ENCODE measurements at places on chromosomes 16 and 17.

- DNase-seq: no peak
These were observed 9.7 kb downstream of the TMC6 start for GRCh38 chr17:78118801-78119241.

- no peak for DNase-seq
These were observed 319.0 kb upstream of the IRX3 start for GRCh38 chr16:54605536-54606066.

GRCh38 chr17:15453246-15453645, 14.2 kb downstream of the CDRT4 start:
- DNase-seq: no peak

DNA sequence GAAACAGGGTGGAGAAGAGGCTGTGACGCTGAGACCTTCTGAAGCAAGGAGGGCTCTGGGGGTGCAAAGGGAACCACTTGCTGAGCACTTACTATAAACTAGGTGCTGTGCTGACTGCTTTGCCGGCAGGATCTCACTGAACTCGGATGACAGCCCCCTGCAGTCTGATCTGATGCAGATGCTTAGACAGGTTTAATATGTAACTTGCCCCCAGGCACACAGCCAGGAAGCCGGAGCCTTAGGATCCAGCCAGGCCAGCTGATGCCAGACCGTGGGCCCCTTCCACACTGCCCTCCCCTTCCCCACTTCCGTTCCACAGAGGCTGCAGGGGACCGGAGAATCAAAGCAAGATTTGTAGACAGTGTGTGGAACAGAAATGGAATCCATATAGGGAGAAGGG, 23.1 kb downstream of the SPACA3 start:
- DNase-seq: no peak

DNA sequence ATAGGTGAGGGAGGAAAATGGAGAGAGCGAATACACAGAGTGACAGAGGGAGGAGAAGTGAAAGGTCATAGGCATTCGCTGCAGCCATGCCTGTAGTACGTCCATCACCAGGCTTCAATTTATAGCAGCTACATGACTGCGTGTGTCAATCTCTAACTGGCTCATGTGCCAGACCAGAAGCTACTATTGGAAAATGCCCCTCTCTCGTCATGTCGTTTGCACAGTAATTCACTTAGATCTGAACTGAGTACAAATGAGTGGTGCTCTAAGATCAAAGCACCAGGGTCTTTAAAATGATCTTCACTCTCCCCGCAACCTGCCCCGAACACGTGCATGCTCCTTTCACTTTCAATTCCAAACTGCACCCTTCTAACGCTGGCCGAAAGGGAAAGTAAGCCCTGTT, 51.3 kb downstream of the ADCY9 start:
- DNase-seq: peak; percentile 23

DNA sequence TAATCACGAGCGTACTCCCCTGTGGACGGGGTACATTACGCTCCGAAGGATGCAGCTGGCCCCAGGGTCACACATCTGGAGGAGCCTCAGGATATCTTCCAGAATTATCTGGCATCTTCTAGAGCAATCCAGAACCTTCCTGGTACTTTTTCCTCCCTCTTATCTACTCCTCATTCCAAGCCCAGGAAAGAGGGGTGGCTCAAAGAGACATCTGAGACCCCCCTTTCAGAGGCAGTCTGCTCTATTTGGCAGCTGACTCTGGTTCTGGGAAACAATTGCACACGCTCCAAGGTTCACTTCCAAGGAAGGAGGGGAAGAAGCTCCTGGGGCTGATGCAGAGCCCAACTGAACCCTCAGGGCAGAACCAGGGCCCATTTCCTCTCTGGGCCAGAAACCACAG, 14.9 kb downstream of the RBFOX3 start:
- DNase-seq: no peak

DNA sequence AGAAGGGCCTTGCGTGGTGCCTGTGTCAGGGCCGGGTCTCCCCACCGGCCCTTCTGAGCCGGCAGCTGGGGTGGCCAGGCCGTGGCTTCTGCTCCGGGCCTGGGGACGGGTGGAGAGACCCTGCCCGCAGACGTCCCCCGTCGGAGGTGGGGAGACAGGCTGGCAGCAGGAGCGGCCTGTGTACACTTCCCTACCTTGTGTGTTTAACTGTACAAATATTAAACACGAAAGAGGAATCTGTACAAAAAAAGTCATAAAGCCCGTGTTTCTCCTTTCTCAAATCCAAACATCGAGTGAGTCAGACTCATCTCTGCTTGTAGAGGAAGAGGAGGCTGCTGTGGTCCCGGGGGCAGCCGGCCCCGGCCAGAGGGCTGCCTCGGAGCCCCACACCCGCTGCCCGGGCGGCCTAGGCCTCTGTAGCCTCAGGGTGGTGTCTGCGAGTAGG, 2.0 kb downstream of the CACNA1H start:
- DNase-seq: no peak

- DNase-seq: no peak
These were observed 1183.2 kb downstream of the CDH11 start for GRCh38 chr16:63938661-63939060.

DNA sequence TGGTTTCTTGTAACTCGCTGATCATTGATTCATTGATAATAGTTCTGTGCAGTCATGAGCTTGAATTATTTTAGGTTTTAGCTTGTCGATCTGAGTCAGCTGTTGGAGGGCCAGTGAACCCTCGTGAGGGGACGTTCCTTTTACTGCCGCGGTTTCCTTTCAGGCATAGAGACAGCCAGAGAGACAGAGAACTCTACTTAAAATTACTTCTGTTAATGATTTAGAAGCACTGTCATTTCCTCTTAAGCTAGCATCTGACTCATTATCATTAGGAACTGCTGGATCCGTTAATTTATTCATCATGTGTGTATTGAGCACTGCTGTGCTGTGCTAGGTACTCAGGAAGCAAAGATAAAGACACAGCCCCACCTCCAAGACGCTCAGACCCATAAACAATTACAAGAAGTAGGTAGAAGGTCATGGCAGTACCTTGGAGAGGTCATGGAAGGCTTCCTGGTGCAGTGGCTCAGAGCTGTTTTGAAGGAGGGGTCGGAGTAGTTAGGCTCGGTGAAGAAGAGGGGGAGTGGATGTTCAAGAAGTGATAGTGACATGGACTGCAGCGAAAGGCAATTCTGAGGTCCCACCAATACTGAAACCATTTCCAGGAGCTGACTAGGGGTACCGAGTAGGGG, 3.3 kb downstream of the PGS1 start:
- DNase-seq: no peak

Data from activated CD4-positive, alpha-beta T cell treated with anti-CD3 and anti-CD28 coated beads for 1 hour (primary cell).